IMR-90 (cell line): ENCODE measurements at places on chromosomes 12 and 14. TPM values are rescaled to one million over a fixed set of nuclear protein-coding genes. Genes with fewer than 3 reads are reported as not detected.

The POTEG gene
- not detected in 2 replicates for total RNA-seq

The TRIM9 gene
- total RNA-seq = under 0.01 TPM in 2 replicates

The TMCC3 gene
- total RNA-seq = 0.28 and 0.36 TPM in 2 replicates

The SPX gene
- total RNA-seq = under 0.01 and 0.28 TPM in 2 replicates

The SOX5 gene
- total RNA-seq = 11.9 and 13.1 TPM in 2 replicates
